Lung (tissue), 17 donors: ENCODE measurements at places on chromosomes 3 and 15. TPM values are rescaled to one million over a fixed set of nuclear protein-coding genes. Genes with fewer than 3 reads are reported as not detected.

GRCh38 chr15:89409184-89410038 is 74.8 kb upstream of the POLG start:
- no peak overlapping the region for H3K4me3 ChIP-seq
- DNase-seq: no peak
- no peak overlapping the region for H3K27ac ChIP-seq

Gene HDC
- polyA plus RNA-seq: 0.57 TPM

DNA sequence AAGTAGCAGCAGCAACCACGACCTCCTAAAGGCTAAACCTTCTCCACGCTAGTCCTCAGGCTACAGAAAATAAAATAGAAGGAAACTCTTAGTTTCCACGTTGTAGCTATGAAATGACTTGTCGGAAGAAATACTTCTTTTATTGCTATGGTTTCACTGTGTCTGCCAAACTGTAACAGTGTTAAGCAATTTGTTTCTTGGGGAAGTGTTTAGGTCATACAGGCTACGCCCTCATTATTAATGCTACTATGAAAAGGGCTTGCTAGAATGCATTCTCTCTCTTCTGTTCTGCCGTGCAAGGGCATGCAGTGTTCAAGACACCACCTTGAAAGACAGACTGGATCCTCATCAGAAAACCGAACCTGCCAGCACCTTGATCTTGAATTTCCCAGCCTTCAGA is 462.7 kb downstream of the PLOD2 start:
- DNase-seq: peak; percentile 35
- H3K27me3 ChIP-seq: no peaks in the 10 kb centered on the region
- no peaks in the 10 kb centered on the region for H3K4me1 ChIP-seq
- H3K4me3 ChIP-seq: no peak overlapping the region
- H3K27ac ChIP-seq: no peak overlapping the region

GRCh38 chr3:170410428-170411029 is 8.1 kb upstream of the CLDN11 start:
- DNase-seq: peak; percentile 45
- no peaks in the 10 kb centered on the region for H3K36me3 ChIP-seq
- H3K27ac ChIP-seq: no peak overlapping the region
- no peaks in the 10 kb centered on the region for H3K4me1 ChIP-seq
- no peaks in the 10 kb centered on the region for H3K27me3 ChIP-seq
- H3K4me3 ChIP-seq: no peak overlapping the region

GRCh38 chr3:58528629-58529028 is 8.4 kb downstream of the ACOX2 start:
- H3K4me1 ChIP-seq: no peaks in the 10 kb centered on the region
- peak; percentile 63 for DNase-seq
- H3K27ac ChIP-seq: no peak overlapping the region

Gene NTRK3
- polyA plus RNA-seq: 0.44 TPM

DNA sequence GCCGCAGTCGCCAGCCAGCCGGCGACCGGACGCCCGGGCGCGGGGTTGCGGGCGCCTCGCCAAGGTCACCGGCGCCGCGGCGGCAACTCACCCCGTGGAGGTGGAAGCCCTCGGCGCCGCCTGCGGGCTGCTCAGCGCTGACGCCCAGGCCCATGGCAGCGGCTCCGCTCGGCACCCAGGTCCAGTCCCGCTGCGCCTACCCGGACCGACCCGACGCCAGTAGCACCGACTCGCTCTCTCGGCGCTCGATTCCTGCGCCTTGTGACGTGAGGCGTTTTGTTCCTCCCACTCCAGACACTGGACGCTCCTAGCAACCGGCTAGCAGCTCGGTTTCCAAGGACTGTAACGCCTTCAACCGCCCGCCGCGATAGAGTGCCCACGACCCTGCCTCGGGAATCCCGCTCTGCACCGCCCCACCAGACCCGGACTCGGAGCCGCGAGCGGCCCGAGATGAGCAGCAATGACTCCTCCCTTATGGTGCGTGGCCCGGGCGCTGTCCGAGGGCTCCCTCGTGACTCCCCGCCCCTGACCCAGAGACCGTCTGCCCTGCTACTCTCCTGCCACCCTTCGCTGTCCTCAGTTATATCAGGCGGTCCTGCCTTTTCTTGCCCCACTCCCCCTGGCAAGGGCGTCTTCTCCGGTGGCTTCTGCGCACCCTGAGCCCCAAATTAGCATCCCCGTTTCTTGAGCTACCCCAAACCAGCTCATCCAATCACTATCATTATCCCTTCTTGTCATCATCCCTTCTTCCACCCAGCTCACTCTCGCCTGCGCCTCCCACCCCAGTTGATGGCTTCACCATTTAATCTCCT is at the start of the genes GORASP1 and TTC21A:
Gene GORASP1, minus strand, starts transcription at position 240 of the 812 bp plus-strand sequence. Its CDS starts 86 bp downstream, at position 154.
Gene TTC21A, plus strand, starts transcription at position 293 of the 812 bp plus-strand sequence. Its CDS starts 158 bp downstream, at position 451.
- H3K27me3 ChIP-seq: no peaks in the 10 kb centered on the region
- peak within 1 kb of the TSS; percentile 96 for H3K27ac ChIP-seq
- DNase-seq: peak; percentile 95
- peaks cover 7% of the 10 kb centered on the region for H3K4me1 ChIP-seq

GRCh38 chr15:57298204-57298603 is 78.1 kb upstream of the CGNL1 start:
- H3K27ac ChIP-seq: no peak overlapping the region
- no peaks in the 10 kb centered on the region for H3K27me3 ChIP-seq
- peak; percentile 62 for DNase-seq
- H3K4me1 ChIP-seq: no peaks in the 10 kb centered on the region
- H3K4me3 ChIP-seq: no peak overlapping the region

DNA sequence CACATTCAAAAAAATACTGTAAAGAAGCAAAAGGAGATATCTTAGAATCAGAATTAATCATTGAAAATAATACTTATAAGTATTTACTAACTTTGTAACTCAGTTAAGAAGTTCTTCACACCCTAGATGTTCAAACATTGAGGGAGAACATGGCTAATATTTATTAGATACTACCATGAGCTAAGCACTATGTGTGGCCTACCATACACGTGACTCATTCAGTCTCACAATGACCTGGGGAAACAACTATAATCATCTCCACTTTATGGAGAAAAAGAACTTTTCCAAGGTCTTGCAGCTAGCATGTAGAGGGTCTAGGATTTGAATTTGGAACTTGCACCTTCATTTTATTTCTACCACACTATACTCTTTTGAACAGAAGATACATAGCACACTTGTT is 361.9 kb upstream of the CFAP20DC start:
- no peak for DNase-seq
- H3K27me3 ChIP-seq: no peaks in the 10 kb centered on the region
- no peak overlapping the region for H3K4me3 ChIP-seq
- H3K4me1 ChIP-seq: no peaks in the 10 kb centered on the region
- no peaks in the 10 kb centered on the region for H3K36me3 ChIP-seq

Gene CD200
- 5.7 TPM for polyA plus RNA-seq

DNA sequence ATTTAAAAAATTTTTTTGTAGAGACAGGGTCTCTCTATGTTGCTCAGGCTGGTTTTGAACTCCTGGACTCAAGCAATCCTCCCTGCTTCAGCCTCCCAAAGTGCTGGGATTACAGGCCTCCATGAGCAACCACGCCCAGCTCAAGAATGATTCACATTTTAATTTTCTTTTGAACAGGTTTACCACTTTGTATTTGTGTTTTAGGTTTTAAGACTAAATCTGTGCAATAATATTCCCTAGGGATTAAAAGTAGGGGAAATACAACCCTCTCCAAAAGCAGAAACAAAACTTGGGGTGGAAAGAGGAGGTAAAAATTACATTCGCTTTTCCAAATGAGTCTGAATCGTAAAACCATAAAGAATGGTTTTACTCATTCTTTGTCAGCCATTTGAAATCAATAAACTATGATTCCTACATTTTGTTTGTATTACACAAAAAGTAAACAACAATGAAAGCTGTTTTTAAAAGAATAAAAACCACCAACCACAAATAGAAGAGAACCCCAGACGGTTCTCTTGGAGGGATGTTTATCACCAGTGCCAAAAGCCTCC is 37.8 kb downstream of the SLC24A1 start:
- H3K27me3 ChIP-seq: no peaks in the 10 kb centered on the region
- H3K4me3 ChIP-seq: no peak overlapping the region
- H3K4me1 ChIP-seq: no peaks in the 10 kb centered on the region
- H3K27ac ChIP-seq: no peak overlapping the region

Gene TEX9
- 3.5 TPM for polyA plus RNA-seq

DNA sequence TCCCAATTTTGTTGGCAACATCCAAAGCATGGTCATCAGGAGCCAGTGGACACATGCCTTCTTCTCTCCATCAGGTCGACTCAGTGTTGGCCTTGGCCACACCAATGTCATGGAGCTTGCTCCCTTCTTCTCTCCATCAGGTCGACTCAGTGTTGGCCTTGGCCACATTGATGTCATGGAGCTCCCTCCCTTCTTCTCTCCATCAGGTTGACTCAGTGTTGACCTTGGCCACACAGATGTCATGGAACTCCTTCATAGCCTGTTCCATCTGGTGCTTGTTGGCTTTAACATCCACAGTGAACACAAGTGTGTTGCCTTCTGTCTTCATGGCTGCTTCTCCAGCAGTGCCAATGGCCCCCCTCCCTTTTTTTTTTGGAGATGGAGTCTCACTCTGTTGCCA is 70.2 kb downstream of the TMEM44 start:
- H3K27ac ChIP-seq: no peak overlapping the region
- H3K4me3 ChIP-seq: no peak overlapping the region
- no peak for DNase-seq

Gene TTLL13
- polyA plus RNA-seq: 0.12 TPM

- H3K36me3 ChIP-seq: peaks cover 20% of the 10 kb centered on the region
- H3K27ac ChIP-seq: no peak overlapping the region
- no peaks in the 10 kb centered on the region for H3K4me1 ChIP-seq
- H3K4me3 ChIP-seq: no peak overlapping the region
- no peaks in the 10 kb centered on the region for H3K27me3 ChIP-seq
Measured at GRCh38 chr15:65110676-65111292, 4.2 kb downstream of the UBAP1L start.

Gene DYNLT2B
- 22.4 TPM for polyA plus RNA-seq

DNA sequence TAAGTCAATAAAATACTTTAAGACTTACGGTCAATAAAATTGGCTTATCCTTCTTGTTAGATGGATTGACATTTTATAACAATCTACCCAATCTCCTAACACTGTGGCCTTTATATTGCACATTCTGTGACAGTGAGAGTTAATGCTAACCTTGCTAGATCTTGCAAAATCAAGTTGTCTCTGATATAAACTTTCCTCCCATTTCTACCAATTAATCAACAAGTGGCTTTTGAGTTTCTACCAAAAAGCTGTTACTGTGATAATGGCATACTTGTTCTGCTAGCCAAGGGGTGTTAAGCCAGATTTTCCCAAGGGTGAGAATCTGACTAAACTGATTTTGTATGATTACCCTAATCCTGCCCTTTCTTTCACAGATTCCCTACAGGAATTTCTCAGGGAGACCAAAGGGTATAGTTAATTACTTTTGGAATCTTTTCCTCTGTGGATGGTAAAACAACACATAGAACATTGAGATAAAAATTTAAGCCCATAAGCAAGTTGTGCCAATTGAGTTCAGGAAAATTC is 174.1 kb upstream of the SUCLG2 start:
- H3K36me3 ChIP-seq: no peaks in the 10 kb centered on the region
- H3K27me3 ChIP-seq: no peaks in the 10 kb centered on the region
- no peaks in the 10 kb centered on the region for H3K4me1 ChIP-seq
- no peak for DNase-seq

DNA sequence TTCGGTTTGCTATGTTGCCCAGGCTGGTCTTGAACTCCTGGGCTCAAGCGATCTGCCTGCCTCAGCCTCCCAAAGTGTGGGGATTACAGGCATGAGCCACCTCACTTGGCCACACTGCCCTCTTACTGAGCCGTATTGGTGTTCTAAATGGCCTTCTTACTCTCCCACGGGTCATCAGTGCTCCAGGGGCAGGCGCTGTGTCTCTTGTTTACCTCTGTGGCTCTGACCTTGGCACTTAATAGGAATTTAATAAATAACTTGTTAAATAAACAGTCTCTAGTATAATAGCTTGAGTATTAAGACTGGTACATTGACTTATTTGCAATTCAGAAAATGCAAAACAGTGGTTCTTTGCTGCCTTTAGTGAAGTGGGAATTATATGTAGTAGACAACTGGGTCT is 13.7 kb downstream of the FLNB start:
- no peaks in the 10 kb centered on the region for H3K36me3 ChIP-seq
- H3K4me3 ChIP-seq: no peak overlapping the region
- peaks cover 26% of the 10 kb centered on the region for H3K4me1 ChIP-seq
- no peak for DNase-seq

GRCh38 chr3:198106265-198106664 is 146.2 kb downstream of the LMLN start:
- peaks cover 36% of the 10 kb centered on the region for H3K27me3 ChIP-seq
- no peak for DNase-seq
- H3K4me3 ChIP-seq: no peak overlapping the region
- H3K4me1 ChIP-seq: no peaks in the 10 kb centered on the region
- H3K27ac ChIP-seq: no peak overlapping the region
- no peaks in the 10 kb centered on the region for H3K36me3 ChIP-seq

GRCh38 chr3:197024881-197025735 is 4.5 kb downstream of the MELTF start:
- H3K27me3 ChIP-seq: peaks cover 9% of the 10 kb centered on the region
- no peak overlapping the region for H3K27ac ChIP-seq
- H3K36me3 ChIP-seq: no peaks in the 10 kb centered on the region

Gene RTP3
- not detected for polyA plus RNA-seq

Gene CCDC39
- polyA plus RNA-seq: 0.59 TPM

- peaks cover 16% of the 10 kb centered on the region for H3K4me1 ChIP-seq
- H3K4me3 ChIP-seq: no peak overlapping the region
- no peaks in the 10 kb centered on the region for H3K36me3 ChIP-seq
- no peak for DNase-seq
Measured at GRCh38 chr3:188157971-188158370, 4.0 kb downstream of the LPP start.

Gene P3H2
- 18.6 TPM for polyA plus RNA-seq

- H3K4me1 ChIP-seq: no peaks in the 10 kb centered on the region
- H3K27me3 ChIP-seq: no peaks in the 10 kb centered on the region
- DNase-seq: no peak
- no peak overlapping the region for H3K4me3 ChIP-seq
- H3K36me3 ChIP-seq: no peaks in the 10 kb centered on the region
Measured at GRCh38 chr3:151419806-151420205, 35.3 kb upstream of the P2RY12 start.

DNA sequence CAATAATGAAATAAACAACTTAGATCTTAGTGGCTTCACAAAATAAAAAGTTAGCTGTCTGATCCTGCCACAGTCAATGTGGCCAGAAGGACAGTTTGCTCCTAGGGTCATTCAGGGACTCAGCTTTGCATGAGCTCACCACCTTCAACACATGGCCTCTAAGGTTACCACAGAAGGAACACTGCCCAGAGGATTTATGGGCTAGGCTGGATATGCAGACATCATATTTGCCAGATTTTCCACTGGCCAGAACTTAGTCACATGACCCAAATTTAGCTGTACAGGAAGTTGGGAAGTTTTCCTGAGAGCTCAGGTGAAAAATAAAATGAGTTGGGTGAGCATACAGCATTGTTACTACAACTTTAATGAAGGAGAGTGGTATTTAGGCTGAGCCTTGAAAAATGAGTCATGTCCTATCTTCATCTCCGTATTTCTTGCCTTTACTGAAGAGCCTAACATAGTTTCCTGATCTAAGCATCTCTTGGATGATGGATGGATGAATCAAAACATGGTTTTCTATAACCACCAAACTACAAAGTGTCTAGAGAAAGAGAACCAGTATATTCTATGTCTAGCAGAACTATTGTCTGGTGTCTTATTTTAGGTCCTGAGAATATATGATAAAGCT is 54.9 kb upstream of the TMEM108 start:
- no peaks in the 10 kb centered on the region for H3K36me3 ChIP-seq
- no peak for DNase-seq
- no peak overlapping the region for H3K4me3 ChIP-seq
